ENCODE measurements at places on chromosomes 5 and 9.

- DNase-seq = no peak
Observed at GRCh38 chr5:135814316-135814715, 20.1 kb upstream of the SLC25A48 start.

GRCh38 chr5:125100951-125101350, 354.5 kb upstream of the ZNF608 start:
- no peak for DNase-seq

- no peak for DNase-seq
Observed at GRCh38 chr5:171709930-171710329, 75.7 kb upstream of the SMIM23 start.

DNA sequence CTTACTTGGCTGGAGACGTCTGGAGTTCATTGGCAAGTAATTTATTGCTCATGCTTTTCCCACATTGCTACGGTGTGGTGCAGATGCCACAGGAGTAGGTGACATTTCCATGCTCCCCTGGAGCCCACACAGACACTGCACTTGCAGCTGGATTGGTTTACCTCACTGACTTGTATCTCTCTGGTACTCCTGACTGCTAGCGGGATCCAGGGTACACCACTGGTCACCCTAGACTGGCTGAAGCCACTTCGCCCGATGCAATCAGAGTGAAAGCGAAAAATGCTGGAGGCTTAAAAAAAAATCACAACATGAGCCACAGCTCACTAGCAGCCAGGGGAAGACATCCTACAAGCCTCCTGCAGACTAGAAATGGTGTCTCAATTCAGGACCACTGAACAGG, 32.6 kb upstream of the SLIT3 start:
- no peak for DNase-seq

DNA sequence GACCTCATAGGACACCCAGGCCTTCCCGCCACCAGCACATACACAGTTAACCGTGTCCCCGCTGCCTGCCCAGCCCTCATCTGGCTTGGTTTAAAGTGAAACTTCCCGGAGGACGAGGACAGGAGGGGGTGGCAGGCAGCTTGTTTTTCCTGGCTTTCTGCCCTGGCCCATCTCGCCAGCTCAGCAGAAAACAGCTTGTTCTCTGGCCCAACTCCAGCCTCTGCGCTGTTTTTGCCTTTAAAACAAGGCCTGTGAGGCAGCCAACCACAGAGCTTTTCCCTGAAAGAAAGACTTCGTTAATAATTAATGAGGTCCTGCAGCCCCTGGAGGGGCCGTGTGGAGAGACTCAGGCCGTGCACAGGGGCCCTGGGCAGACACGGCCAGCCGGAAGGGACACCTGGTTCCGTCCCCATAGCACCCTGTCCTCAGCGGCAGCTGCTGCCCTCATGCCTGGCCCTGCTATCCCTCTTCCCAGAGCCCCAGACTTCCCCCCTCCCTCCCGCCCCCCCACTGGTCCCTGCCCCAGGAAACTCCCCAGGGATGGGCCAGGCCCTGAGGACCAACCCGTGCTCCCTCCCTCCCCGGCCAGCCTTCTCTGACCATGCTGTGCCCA, 108.7 kb downstream of the RXRA start:
- DNase-seq = peak; percentile 33

DNA sequence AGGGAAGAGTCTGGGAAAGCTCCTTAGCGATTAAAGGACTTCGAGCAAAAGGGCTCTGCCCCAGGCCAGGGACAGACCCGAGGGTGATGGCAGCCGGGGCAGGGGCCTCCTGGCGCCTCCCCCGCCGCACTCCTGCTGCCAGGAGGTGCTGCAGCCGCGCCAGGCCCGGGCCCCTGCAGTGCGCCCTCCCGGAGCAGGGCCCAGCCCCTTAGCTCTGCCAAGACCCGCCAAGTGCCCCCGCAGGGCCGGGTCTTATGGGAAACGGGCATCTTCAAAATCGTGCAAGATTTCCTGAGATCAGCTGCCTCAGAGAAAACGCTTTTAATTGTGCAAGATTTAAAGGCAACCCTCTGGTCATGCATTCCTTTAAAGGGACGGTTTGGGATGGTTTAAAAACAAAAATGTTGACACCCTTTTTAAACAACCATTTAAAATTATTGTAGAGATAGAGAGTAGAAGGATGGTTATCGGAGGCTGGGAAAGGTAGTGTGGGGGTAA, 52.4 kb downstream of the CDC14B start:
- no peak for DNase-seq

DNA sequence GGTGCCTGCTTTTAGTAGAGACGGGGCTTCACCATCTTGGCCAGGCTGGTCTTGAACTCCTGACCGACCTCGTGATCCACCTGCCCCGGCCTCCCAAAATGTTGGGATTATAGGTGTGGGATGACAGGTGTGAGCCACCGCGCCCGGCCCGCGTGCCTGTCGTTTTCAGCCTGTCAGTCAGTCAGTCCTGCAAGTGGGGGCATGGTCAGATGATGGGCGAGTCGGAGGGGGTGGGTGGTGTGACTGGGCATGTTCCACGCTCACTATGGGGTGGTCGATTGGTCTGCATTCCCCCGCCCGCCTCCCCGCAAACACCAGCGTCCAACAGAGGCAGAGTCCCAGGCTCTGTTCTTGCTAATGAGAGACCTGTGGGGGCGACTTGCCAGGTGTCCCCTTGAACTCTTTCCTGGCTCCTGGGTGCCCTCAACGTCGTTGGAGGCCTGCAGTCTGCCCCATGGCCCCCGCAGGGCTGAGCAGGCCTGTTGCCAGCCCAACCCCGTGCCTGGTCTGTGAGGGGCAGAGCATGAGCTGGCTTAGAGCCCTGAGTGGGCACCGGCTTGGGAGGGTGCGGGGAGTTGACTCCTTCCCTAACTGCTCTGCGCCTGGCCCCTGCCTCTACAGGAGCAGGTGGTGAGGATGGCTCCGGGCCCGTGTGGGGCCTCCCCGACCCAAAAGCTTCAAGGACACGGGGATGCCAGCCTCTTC, 23.1 kb downstream of the CRB2 start:
- DNase-seq = no peak

- no peak for DNase-seq
Observed at GRCh38 chr5:179918742-179919486, 11.2 kb upstream of the TBC1D9B start.

GRCh38 chr5:159553792-159554191, 223.5 kb upstream of the IL12B start:
- no peak for DNase-seq

DNA sequence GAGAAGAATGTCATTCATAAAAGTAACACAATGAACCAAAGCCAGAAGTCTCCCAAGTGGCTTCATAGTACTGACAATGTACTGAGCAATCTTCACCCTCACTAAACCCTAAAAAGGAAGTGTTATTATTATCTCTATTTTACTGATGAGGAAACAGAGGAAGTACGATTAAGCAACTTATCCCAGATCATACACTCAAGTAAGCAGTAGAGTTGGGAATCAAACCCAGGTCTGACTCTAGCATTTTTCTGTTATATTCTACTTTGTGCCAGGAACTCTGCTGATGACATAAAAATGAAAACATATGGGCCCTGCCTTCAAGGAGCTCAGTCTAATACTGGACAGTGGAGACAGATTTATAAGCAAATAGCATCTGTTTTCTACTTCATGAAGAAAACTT, 109.2 kb downstream of the RAPGEF6 start:
- no peak for DNase-seq

GRCh38 chr9:70600506-70600905, 186.0 kb upstream of the KLF9 start:
- DNase-seq = no peak

DNA sequence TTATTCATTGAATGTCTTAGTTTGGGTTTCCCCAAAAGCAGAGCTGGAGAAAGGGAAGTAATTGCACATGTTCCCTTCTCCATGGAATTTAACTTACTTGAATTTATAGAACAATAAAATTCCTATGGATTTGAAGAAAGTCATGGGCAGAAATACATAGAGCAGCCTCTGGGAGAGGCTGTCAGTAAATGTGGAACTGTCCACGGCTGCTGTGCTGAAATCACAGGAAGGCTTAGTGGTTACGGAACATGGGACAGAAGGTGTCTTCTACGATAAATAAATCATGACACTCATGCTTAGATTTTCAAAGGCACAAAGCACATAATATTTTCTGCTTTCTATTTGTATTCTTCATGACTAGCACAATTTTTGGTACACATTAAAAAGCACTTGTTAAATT, 440.6 kb upstream of the IZUMO3 start:
- DNase-seq = no peak

- no peak for DNase-seq
Observed at GRCh38 chr9:91844190-91844589, 105.8 kb downstream of the ROR2 start.

DNA sequence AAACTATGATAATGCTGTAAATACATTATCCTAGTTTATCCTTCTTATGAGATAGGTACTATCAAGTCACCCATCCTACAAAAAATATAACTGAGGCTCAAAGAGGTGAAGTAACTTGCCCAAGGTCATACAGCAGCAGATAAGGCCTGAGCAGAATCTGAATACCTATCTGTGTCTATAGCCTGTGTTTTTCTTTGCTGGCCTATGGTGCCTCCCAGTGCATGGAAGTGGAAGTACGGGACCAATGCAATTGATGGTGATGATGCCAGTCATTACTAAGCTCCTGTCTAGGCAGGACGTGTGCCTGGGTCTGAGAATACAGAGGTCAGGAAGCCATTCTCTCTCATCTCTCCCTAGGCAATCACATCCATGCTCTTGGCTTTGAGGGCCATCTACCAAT, 67.8 kb downstream of the FAT2 start:
- DNase-seq = no peak

GRCh38 chr9:113227436-113227835, 6.1 kb downstream of the SLC31A1 start:
- no peak for DNase-seq

GRCh38 chr5:166595274-166595951, 1696.0 kb upstream of the WWC1 start:
- DNase-seq = no peak

- DNase-seq = peak; percentile 80
Observed at GRCh38 chr5:14108170-14108996, 34.8 kb upstream of the TRIO start.

- DNase-seq = no peak
Observed at GRCh38 chr9:129023036-129023907, 4.9 kb downstream of the SH3GLB2 start.

- no peak for DNase-seq
Observed at GRCh38 chr9:29838491-29839020, 2265.3 kb upstream of the C9orf72 start.

- no peak for DNase-seq
Observed at GRCh38 chr9:34562135-34562745, 27.3 kb downstream of the CNTFR start.

GRCh38 chr9:107999890-108000289, 510.3 kb upstream of the KLF4 start:
- no peak for DNase-seq

- DNase-seq = no peak
Observed at GRCh38 chr9:130913599-130914416, 17.2 kb upstream of the QRFP start.

Data from HS-5 (cell line).